ENCODE measurements at places on chromosomes 7 and 10.
A peak's percentile ranks its signal among the peaks of the same experiment; 100 is the strongest.

- no peak for DNase-seq
Observed at GRCh38 chr10:127410030-127410429, 139.1 kb upstream of the NPS start.

DNA sequence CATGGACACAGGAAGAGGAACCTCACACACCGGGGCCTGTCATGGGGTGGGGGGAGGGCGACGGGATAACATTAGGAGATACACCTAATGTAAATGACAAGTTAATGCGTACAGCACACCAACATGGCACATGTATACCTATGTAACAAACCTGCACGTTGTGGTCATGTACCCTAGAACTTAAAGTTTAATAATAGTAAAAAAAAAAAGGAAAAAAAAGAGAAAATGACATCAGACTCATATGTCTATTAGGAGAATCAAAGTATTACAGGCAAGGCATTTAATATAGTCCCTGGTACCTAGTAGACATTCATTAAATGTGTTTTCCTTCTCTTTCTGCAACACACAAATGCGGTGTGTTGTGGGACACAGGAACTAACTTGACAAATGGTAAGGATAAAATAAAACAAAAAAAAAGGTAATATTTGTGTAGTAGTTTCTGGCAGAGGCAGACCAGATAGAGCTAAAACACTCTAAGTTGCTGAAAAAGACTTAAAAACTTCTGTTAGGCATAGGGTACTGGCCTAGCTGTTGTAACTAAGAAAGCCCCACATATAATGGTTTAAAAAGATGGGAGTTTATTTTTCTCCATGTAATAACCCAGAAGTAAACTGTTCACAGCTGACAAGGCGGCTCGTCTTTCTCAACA is 68.8 kb downstream of the NAMPT start:
- DNase-seq: no peak

DNA sequence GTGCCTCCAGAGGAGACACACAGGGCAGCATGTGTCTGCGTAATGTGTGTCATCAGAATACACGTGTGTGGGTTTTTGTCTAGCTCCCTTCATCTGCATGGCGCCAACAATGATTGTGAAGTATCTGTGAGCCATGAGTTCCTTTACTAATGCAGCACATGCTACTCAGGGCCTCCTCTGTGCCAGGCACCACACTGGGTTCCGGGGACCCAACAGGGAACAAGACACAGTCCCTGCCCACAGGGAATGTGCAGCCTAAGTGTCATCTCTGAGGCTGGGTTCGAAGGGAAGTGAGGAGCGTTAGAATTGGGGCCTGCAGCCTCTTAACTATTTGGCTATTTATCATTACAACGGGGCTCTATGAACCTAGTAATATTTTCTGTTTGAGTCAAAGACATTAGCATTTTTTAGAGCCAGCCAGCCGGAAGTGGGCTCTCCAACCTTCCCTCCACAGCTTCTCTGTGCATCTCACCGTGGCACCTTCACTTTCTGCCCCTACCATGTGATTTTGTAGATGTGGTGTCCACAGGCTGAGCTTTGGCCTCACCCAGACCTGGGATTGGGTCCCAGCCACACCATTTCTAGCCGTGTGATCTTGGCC is 43.9 kb upstream of the SRGN start:
- no peak for DNase-seq

DNA sequence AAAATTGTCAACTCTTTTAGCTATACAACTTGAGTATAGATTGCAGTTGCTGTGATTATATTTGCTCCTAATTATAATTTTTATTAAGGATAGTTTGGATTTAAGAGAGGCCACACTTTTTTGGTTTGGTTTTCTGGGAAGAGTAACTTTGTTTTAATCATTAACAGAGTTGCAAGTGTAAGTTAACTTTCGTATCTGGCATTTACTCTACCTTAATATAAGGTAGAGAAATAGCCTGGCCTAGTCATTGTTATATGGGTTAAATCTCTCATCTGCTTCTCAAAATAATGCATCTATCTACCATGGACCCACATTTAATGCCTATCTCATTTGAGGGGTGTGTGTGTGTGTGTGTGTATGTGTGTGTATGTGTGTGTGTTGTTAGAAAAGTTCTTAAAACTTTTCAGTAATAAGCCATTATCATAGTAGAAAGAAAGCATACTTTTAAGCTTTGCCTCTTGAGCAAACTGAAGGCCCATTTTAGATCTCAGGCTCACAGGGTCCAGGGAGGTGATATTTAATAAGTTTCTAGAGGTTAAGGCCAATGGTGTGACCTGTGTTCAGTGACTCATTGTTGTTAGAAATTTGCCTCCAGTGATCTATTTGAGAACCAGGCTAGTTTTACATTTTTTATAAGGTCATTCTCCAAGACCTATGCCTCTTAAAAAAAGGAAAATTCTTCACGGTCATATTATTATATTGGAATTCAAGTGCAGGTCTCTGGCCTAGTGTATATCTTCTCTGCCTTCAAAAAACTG is 10.9 kb upstream of the TEX47 start:
- DNase-seq: no peak

DNA sequence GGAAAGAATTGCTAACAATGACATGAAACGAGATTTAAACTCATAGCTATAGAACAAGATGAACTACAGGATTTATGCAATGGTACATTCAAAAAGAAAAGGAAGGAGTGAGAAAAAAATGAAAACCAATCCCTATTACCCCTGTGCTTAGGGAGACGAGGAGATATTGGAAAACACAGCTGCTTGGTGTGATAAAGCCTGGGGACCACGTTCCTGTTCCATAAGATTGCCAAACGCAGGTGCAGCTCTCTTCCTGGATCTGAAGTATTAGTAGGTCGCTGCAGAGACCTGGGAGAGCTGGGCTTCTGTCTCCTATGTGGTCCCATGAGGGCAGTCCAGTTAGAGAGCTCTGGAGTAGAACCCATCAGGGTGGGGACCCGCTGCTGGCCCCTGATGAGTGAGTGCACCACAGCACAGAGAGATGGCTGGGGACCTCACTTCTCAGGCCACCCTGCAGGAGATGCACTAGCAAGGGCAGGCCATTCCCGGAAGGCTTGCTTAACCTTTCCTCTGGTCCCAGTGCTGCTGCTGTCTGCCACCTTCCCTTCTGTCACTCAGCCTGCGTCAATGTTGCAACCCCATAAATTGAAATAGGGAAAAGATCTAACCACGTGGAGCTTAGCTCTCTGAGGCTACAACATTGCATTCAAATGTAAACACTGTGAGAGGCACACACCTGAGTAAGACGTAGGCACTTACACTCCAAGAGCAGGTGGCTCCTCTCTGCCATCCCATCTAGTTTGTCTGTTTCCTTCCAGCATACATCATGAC is 57.9 kb downstream of the MTPN start:
- no peak for DNase-seq

GRCh38 chr7:27168265-27168947 is 3.1 kb upstream of the HOXA9 start:
- no peak for DNase-seq

DNA sequence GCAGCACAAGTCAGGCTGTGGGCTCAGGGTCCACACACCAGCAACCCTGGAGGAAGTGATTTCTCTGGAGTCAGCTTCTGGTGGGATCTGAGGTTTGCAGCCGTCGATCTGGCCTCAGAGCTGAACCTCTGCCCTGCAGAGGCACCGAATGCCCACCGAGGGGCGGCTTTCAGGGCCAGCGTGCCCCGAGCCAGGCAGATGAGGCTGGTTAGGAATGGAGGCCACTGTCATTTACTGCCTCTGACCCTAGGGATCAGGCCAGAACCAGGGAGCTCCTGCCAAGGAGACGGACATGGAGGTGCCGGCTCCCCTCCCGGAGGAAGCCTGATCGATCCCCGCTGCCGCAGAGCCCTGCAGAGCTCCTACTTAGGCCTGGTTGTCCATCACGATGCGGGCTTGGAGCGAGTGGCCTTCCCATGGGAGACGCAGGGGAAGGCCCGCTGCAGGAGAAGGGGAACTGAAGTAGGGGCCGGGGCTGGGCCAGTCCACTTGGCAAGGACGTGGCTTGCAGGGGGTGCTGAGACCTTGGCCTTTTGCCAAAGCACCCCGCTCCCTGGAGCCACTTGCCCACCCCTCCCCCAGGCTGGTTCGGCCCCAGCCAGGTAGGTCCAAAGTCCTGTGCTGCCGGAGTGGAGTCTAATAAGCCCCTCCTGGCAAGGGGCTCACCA is 19.6 kb upstream of the ELFN1 start:
- no peak for DNase-seq

DNA sequence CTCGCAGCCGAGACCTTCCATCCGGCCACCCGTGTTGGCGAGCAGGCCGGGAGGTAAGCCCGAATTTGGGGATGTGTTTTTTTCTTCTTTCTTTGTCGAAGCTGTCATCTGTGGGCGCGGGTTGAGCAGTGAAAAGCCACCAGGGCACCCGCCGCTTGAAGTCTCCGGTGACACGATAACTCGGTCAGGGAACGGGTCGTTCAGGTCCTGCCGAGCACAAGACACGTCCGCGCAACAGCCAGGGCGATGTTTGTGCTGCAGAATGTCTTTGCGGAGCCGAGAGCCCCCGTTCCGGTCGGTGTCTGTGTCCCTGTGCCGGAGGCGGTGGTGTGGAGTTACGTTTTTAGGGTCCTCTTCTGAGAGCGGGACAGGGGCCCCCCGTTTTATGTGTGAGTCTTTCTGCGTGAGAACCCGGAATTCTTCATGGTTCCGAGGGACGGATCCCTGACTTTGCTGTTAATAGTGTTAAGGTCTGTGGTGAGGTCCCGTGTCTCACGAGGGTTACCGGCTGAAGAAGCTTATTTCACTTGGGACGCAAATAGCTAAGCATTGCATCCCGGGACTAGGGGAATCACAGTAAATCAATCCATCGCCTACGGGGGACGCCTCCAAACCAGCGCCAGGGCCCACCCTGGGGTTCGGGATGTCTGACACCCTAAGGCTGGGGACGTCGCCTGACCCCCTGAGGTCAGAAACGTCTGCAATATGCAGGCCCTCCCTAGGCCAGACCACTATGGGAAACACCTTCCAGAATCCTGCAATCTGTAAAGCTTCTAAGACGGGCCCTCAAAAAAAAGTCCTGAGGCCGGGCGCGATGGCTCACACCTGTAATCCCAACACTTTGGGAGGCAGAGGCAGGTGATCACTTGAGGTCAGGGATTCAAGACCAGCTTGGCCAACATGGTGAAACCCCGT is 99.5 kb downstream of the ELFN1 start:
- DNase-seq: no peak

- DNase-seq: no peak
Observed at GRCh38 chr7:116445447-116446211, 53.9 kb upstream of the CAV2 start.

- no peak for DNase-seq
Observed at GRCh38 chr7:46864716-46865115, 717.2 kb downstream of the TNS3 start.

DNA sequence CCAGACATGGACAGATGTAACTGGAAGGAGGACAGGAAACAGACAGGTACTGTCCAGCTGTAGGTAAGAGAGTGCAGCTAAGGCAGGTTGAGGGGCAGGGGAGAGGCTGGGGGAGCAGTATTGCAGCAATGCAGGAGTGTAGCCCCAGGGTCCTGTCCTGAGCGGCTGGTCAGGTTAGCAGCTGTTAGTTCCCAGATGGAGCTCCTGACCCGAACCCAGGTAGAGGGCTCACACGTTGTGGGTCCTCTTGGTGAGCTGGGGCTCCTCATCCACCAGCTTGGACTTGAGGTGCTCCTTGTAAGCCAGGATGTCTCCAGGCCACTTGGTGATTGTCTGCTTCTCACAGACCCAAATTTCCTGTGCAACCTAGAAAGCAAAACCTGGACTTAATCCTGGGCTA is 3.5 kb upstream of the H2BK1 start:
- DNase-seq: no peak

GRCh38 chr7:154985230-154985629 is 17.7 kb downstream of the PAXIP1 start:
- no peak for DNase-seq

GRCh38 chr10:129392855-129393254 is 74.2 kb upstream of the MGMT start:
- no peak for DNase-seq

- DNase-seq: no peak
Observed at GRCh38 chr7:89559596-89559995, 594.7 kb upstream of the STEAP1 start.

- no peak for DNase-seq
Observed at GRCh38 chr7:31825576-31825975, 138.6 kb downstream of the PPP1R17 start.

DNA sequence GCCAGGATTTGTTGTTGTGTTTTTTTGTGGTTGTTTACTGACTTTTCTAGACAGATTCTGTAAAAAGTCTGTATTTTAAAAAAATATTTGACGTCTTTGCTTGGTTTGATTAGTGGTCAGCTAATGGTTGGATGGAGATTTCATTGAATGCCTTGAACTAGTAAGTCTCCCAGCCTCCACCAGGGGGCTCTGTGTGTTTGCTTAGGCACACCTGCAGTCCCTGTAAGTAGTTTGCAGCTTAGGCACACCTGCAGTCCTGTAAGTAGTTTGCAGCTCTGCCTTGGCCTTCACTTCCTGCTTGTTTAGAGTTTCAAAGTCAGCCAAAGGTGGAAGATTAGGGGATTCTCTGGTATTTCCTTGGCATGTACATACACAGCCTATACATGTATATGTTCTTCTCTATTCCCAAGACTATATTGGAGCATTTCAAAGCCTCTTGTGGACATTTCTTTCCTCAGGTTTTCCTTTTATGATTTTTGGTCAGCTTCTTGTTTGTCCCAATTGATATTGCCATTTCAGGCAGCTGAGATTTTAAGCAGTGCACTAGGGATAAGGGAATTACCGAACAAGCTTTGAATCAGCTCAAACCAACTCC is 101.6 kb downstream of the CCSER2 start:
- DNase-seq: peak; percentile 42

GRCh38 chr7:158541346-158542010 is 46.1 kb downstream of the PTPRN2 start:
- DNase-seq: no peak

- no peak for DNase-seq
Observed at GRCh38 chr7:30755384-30756154, 3.6 kb downstream of the INMT start.

- no peak for DNase-seq
Observed at GRCh38 chr10:119425102-119425880, 117.2 kb downstream of the RGS10 start.

- no peak for DNase-seq
Observed at GRCh38 chr7:107386548-107387102, 83.2 kb upstream of the GPR22 start.

DNA sequence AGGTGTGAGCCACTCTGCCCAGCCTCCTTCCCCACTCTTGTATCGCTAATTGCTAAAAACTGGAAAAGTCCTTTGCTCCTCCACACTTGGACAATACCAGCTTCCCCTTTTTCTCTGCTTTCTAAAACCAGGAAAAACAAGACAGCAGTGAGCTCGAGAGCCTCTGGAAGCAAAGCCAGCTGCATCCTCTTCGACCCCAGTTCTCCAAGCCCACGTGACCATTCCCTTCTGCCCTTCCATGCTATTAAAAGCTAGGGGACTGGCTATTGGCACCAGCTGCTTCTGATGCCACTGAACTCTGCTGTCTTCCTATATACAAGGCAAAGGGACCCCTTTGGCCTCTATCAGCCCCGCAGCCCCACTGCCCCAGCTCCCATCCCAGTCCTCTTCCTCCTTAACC is 92.2 kb downstream of the SPDYE5 start:
- no peak for DNase-seq
